Mammary epithelial cell (primary cell): ENCODE measurements at places on chromosomes 1 and 21.

GRCh38 chr1:247111259-247111699 lies 7.1 kb upstream of the ZNF669 start:
- DNase-seq: no peak

DNA sequence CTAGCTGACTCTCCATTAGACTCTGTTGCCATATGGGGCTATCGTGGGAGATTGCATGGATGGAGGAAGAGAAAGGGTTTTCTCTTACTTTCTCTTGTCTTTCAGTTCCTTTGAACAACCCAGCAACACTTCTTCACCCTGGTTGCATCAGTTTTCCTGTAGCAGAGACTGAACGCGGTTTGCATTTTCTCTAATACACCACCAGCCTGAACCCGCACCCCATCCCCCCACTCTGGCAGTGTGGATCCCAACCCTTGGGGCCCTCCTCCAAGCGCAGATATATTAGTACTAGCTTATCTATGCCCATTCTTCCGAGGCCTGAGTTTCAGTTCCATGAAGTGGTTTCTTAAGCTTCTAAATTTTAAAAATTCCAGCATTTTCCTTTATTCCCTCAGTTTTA lies 12.6 kb downstream of the DR1 start:
- no peak for DNase-seq

- DNase-seq: peak; percentile 95
These were observed 29.8 kb upstream of the KIAA0040 start for GRCh38 chr1:175222296-175222938.

- DNase-seq: no peak
These were observed 7.2 kb upstream of the EPS15 start for GRCh38 chr1:51526248-51526647.

GRCh38 chr1:85611856-85612255 lies 31.3 kb downstream of the CCN1 start:
- peak; percentile 96 for DNase-seq

DNA sequence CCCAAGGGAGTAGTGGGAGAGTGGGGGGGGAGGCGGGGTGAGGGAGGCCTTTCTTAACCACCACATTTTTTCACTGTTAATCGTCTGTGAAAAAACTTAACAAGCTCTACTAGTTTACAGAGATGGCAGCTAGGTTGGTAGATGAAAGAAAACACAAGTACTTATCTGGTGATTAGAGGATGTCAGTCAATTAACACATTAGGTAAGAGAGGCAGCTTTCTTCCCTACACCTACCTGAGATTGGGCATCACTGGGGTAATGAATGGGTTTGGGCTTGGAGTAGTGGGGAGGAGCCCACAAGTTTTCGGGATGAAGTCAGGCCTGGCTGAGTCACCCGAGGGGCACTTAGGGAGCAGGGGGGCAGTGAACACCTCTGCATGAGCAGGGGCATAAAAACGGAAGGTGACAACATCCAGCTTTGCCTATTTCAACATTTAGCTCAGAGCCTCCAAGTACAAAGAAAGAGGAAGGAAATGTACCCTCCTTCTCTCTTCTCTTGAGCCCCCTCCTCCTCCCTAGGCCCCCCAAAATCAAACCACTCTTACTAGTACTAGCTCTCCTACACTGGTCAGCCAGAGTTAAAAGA lies 2.5 kb downstream of the LBR start:
- peak; percentile 62 for DNase-seq

DNA sequence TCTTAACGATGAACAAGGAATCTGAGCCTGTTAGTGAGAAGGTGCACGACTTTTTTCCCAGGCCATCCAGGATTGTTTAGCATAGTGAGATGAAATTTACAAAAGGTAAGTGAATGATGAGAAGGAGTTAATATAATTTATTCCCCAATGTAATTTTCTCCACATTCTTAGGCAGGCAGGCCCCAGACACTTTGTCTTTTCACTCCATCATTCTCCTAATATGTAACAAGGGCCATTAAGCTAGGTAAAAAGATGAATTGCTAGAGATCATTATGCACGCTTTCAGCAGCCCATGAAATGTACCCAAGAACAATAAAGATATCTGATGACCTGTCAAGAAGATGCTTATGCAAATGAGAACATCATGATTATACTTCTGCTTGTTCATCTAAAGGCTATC lies 24.1 kb downstream of the NIBAN1 start:
- no peak for DNase-seq

- peak; percentile 55 for DNase-seq
These were observed 679.8 kb upstream of the ADAMTS5 start for GRCh38 chr21:27646691-27647090.

GRCh38 chr1:25888426-25888987 lies 13.0 kb upstream of the PAQR7 start:
- peak; percentile 54 for DNase-seq

GRCh38 chr1:9558271-9558945 lies 19.1 kb downstream of the SLC25A33 start:
- DNase-seq: no peak

DNA sequence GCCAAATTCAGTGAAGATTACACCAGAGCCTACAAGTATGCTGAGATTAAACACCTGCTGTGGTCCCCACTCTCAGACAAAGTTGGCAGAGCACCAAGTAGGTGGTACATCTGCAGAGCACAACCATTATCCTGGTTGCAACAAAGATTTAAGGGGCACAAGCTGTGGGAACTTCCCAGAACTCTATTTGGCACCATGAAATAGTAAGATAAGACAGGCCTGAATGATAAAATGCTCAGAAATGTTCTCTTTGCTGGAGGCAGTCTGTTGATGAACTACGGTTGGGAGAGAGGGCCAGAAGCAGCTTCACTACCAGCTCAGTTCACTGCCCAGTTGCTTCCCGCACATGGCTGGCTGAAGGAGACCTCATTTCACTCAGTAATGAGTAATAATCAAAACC lies 19.9 kb downstream of the RPL5 start:
- DNase-seq: no peak

DNA sequence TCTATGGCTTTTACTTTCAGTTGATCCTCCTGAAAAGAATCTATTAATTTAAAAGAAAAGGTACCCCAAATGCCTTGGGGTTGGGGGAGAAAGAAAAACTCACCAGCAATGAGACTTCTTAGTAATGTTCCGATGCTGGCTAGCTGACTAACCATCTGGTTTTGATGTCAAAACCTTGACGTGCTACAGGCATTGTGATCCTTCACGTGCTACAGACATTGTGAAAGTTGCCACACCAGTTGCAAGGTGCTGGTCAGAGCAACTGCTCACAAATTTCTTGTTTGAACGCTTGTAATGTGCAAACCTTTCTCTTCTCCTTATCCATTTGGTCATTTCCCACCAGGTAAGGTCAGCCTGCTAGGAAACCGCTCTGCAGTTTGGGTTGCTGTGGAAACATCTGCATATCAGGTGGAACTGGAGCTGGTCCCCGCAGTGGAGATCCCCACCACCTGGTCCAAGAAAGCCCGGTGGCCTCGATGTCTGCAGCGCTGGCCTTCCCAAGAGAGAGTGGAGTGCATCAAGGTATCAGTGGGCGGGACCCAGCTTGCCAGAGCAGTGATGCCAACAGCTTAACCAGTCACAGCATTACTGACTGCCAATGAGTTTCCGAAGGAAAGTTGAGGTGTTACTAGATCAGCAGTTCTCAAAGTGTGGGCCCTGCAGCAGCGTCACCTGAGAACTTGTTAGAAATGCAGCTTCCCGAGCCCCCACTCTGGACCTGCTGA lies 16.1 kb downstream of the MAB21L3 start:
- no peak for DNase-seq

DNA sequence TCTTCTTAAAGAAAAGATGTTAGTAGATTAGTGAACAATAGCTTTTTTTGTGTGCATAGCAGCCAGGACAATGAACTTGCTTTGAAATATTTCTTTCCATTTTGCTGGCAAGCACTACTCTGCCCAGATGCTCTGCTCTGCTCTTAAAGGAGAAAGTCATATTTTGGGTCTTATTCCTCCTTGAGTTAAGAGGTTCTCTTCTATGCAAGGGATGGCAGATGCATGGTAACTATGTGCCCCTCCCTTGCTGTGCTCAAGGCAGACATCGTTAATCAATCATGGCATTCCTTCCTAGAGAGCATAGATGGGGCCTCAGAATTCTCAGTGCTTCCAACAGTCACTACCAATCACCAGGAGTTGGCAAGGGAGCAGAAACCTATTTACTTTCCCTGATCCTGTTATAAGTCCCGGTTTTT lies 27.6 kb downstream of the NIPAL3 start:
- DNase-seq: no peak

GRCh38 chr1:185646202-185646683 lies 87.9 kb upstream of the HMCN1 start:
- DNase-seq: peak; percentile 99

GRCh38 chr1:67586596-67586995 lies 98.4 kb upstream of the GADD45A start:
- DNase-seq: no peak

- peak; percentile 21 for DNase-seq
These were observed 75.2 kb downstream of the SH3GLB1 start for GRCh38 chr1:86779308-86780191.

DNA sequence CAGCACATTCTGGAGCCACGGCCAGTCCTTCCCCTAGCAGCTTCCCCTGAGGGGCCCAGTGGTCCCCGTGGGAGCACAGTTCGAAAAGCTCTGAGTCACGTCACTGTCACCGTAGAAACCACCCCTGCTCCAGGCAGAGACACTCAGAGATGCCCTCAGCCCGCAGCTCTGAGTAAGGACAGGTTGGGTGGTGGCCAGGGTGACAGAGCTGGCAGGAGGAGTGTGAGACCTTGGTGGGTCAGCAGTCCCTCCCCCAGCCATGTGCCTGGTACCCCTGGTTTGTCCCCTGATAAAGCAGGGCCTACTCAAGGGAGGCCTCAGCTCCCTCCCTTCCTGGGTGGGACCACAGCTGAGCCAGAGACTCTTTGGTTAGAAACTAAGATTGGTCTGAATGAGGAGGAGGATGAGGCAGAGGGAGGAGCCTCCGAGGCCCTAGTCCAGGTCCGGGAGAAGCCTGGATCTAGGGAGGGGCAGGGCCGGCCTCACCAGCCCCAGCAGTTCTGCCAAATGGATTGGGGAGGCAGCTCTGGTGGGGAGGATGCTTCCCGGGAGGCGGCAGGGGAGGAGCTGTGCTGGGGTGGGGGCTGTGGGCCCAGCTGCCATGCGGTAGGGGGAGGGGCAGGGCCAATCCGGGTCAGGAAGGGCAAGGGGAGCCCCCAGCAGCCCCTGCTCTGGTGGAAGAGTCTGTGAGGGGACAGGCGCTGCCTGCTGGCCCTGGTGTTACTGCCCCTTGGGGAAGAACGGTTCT lies 55.2 kb downstream of the SLC9A1 start:
- DNase-seq: peak; percentile 74

- no peak for DNase-seq
These were observed 3.2 kb downstream of the S100A9 start for GRCh38 chr1:153360592-153361479.

- DNase-seq: no peak
These were observed 37.0 kb upstream of the KCNA10 start for GRCh38 chr1:110555807-110556470.

DNA sequence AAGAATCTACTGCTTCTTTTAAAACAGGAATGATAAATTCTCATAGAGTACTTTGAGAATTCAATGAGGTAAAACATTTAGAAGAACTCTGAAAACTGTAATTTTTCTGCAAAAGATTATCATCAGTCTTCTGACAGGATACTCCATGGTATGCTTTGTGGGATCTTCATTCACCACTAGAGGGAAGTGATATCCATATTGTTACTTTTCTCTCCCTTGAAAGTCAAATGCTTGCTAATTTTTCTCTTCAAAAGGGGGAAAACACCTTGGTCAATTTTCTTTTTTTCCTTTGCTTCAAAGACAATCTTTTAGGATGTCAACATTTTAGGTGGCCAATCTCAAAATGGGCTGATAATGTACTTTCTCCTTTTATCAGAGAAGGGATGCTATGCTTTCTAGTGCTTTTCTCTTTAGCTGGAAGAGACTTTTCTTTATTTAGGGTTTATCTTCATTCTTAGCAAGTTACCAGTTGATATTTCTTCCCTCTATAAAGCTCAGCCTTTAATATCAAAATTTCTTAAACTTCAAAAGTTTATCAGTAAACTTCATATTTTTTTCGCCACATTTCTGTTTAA lies 95.5 kb downstream of the NEGR1 start:
- DNase-seq: peak; percentile 19

GRCh38 chr1:47444562-47445465 lies 7.0 kb downstream of the FOXD2 start:
- DNase-seq: peak; percentile 34

- peak; percentile 14 for DNase-seq
These were observed 876 bp downstream of the RAB29 start for GRCh38 chr1:205774198-205775014.
